ENCODE measurements at places on chromosomes 16 and 17.
A peak's percentile ranks its signal among the peaks of the same experiment; 100 is the strongest.

DNA sequence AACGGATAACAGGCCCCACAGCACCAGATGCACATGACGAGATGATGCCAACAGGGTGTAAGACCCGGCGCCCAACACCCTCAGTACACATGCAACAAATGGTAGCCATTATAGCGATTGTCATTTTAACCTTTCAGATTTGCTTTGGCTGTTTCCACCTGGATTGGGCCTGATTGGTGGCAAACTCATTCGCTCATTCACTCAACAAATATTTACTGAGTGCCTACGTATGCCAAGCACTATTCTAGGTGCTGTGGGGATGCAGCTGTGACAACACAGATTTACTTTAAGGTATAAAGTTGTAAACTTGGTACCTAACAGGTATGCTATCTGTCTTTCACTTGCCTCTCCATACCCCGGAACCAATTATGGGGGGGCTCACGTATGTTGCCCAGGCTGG lies 66.8 kb downstream of the SRCIN1 start:
- DNase-seq = no peak

- DNase-seq = no peak
Observed at GRCh38 chr17:71461498-71462169, 659.2 kb upstream of the SOX9 start.

- peak; percentile 26 for DNase-seq
Observed at GRCh38 chr16:48194828-48195556, 39.2 kb upstream of the ABCC12 start.

DNA sequence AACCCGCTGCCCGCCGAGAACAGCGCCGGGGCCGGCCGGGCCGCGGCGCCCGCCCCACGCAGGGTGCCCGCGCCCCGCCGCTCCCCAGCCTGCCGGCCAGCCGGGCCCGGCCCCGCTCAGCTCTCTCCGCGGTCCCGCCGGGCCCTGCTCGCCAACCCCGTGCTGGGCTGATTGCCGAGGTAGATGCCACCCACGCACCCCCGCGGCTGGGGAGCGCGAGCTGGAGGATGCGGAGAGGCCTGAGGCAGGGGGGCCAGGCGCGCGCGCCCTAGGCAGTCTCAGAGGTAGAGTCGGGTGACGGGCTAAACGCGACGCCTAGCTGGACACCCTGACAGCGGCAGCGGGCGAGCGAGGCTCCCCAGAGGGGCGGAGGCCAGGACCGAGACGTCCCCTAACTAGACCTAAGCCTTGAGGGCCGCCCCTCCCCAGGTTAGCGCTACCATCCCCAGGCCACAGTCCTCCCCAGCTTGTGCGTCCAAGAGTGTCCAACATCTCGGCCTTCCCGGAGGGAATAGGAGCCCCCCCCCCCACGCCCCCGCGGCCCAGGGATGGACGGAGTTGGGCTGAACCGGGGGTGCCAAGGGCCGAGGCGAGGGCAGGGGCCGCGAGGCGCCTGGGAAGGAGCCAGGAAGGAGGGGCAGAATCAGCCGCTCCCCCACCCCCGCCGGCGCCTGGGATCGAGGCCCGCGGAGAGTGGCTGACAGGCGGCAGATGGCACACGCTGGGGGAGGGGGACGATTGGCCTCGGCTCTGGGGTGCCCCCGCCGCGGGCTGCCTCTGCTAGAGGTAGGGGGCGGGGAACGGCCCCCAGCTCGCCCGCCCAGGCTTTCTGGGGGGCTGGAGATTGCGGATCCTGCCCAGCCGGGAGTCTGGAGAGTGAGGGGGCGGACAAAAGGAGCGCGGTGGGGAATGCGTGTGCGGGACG lies 2.5 kb upstream of the ZNF423 start:
- DNase-seq = no peak

DNA sequence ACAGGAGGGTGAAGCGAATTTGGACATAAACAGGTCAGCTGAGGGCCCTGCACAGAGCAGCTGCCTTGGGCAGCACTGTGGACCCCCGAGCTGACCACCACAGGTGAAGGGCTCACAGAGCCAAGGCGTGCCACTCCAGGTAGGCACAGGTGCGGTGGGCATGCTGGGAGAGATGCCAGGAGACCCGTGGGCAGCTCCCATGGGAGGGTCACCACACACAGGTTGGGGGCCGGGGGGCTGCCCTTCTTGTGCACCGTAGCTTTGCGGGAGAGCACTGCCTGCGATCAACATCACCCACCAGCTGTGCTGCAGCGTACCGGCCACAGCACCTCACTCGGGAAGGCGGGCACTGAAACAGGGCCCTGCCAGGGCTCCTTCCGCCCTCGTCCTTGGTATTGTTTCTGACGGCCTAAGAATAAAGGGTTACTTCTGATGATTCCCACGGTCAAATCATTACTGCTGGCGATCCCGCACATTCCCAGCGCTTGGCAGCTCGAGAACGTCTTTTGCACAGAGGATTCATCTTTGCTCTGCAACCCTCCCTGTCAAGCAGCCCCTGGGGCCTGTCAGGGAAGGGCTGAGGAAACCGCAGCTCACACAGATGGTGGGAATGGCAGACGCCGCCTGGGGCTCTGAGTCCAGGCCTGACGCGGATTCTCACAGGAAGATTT lies 181.7 kb downstream of the BANP start:
- DNase-seq = no peak

- no peak for DNase-seq
Observed at GRCh38 chr17:56009795-56010651, 143.3 kb upstream of the ANKFN1 start.

DNA sequence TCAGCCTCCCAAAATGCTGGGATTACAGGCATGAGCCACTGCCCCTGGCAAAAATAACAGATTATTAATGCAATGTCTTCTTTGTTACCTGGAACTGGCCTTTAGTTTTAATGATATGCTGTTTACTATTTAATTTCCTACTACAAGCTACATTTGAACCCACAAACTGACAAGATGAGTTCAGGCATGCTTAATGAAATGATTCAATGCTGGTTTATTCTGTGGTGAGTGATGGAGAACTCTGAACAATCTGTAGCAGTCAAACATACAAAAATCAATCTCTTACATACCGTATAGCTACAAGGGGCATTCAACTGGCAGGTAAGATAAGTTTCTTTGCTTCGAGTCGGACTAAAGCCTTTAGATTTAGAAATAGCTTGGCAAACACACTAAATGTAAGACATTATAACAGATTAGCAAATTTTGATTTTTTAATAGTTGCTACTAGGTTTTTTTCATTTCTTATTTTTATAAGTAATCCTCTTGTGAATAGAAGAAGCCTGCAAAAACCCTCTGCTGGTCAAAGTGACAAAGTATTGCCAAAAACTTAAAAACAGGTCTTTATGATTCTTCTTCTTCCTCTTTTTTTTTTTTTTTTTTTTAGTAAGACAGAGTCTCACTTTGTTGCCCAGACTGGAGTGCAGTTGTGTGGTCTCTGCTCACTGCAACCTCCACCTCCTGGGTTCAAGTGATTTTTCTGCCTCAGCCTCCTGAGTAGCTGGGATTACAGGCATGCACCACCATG lies 138.5 kb downstream of the SSH2 start:
- DNase-seq = no peak

DNA sequence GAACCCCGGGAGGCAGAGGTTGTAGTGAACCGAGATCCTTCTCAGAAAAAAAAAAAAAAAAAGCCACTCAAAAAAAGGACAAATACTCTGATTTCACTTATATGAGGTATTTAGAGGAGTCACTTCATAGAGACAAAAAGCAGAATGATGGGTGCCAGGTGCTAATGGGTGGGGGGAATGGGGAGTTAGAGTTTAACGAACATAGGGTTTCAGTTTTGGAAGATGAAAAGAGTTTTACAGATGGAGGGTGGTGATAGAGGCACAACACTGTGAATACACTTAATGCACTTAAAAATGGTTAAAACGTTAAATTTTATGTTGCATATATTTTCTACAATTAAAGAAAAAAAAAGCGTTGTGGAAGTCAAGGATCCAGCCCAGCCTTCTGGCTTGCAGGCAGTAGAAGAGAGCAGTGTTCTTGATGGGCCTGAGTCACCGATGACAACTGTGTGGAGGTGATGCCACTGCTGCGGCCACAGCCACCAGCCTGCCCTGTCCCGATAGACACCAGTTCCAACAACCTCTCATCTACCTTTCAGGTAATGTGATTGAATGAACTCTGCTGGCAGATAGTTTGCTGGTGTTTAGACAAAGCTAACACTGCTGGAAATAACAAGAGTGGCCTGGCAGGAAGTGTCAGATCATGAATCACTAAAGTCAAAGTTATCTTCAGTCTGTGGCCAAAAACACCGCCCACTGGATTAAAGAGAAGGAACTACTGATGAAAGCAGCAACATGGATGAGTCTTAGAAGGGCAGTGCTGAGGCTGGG lies 49.9 kb upstream of the COX10 start:
- no peak for DNase-seq

Measured in dermis microvascular lymphatic vessel endothelial cell (primary cell).